ENCODE measurements at places on chromosomes 7 and 10.
A peak's percentile ranks its signal among the peaks of the same experiment; 100 is the strongest.

- DNase-seq: no peak
Observed at GRCh38 chr10:22253580-22253882, 35.7 kb upstream of the EBLN1 start.

DNA sequence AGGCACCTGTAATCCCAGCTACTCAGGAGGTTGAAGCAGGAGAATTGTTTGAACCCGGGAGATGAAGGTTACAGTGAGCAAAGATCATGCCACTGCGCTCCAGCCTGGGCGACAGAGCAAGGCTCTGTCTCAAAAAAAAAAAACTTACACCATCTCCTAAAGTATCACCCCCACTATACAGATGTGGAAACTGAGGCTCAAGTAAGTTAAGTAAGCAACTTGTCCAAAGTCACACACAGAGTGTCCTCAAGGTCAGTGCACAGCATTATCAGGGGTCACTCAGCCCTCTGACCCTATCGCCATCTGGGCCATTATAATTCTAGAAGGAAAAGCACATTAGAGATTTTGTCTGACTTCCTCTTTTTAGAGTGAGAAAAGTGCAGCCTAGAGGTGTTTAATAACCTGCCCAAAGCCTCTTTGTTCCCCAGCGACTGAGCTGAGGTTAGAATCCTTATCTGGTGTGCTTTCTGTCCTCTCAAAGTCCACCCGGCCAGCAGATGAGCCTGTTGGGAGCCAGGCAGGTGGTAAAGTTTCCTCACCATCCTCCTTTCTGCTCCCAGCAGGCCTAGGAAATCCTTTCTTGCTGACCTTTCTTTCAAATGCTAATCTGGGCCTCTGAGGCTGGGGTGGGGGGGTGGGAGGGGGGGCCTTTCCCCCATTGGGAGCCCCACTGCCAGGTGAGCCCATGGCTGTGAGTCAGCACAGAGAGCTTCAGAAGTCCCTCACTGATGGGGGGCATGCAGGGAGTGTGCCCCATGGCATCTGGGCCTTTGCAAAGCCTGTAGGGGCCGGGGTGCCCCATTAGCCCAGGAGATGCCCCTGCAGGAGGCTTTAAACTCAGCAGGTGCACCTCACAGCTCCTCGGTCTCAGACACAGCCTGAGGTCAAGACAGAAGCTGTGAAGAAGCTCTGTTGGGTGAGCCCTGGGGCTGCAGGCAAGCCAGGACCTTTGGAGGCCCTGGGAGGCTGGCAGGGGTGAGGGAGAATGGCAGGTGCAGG, 12.0 kb upstream of the KCNMA1 start:
- no peak for DNase-seq

- peak; percentile 74 for DNase-seq
Observed at GRCh38 chr7:19215412-19215811, 70.2 kb upstream of the FERD3L start.

GRCh38 chr10:30219971-30220751, 128.9 kb downstream of the MTPAP start:
- DNase-seq: peak; percentile 47

GRCh38 chr10:30705101-30705624, 75.6 kb upstream of the LYZL2 start:
- no peak for DNase-seq

DNA sequence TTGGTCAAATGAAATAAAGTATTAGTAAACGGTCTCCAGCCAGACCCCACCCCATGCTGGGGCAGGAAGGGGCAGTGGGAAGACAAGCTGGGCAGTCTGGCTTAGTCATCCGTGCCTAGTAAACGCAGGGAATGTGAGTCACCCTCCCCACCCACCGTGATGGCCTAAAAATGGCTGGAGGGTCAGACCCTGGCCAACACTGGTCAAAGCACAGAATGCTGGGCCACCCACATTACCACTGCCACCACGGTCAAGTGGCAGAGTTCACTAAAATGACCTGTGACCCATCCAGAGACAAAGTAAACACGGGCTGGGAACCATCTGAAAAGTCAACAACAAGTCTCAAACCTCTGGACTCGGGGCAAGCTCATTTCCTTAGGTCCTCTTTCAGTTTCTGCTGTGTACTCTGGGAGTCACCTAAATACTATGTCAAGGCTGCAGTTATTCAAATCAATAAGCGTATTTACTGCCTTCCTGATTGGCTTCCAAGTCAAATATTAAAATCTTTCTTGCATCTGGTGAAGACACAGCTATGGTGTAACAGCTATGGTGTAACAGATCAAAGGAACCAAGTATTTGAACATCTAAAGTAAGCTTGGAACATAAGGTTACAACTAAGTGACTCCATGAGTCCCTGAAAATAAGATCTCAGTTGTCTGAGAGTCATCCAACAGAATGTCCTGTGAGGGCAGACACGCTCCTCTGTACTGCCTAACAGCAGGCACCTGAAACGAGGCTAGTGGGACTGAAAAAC, 3.0 kb downstream of the ZFAND2A start:
- DNase-seq: peak; percentile 17

DNA sequence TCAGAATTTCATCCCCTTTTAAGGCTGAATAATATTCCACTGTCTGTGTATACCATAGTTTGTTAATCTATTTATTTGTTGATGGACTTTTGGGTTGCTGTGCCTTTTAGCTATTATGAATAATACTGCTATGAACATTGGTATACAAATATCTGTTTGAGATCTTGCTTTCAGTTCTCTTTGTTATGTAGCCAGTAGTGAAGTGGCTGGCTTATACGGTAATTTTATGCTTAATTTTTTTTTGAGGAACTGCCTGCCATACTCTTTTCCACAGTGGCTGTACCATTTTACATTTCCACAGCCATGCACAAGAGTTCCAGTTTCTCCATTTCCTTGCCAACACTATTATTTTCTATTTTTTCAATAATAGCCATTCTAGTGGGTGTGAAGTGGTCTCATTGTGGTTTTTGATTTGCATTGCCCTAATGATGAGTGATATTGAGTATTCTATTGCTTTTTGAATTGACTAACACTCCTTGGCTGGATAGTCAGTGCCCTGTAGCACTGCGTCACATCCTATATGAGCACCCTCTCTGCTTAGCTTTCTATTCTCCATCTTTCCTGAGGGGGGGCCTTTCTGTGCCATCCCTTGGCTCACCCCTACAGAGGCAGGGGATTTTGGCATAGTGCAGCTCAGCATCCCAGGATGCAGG, 29.4 kb upstream of the RAPGEF5 start:
- DNase-seq: no peak

DNA sequence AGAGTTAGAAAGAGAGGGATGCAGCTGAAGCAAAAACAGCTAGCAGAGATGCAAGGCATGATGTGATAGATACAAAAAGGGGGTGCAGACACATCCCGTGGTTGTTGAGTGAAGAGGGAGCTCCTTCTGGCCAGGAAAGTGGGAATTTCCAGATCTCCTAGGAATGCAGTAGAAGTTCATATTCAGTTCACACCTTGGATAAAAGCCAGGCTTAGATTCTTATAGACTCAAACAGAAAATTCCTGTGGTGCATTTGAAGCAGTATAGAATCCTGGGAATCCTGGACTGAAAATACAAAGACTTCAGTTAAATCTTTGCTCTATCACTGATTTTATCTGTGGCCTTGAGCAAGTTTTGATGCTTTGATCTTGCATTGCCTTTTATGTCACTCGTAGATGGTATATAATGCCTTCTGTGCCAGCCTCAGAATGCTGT, 33.9 kb downstream of the SGPL1 start:
- peak; percentile 89 for DNase-seq

DNA sequence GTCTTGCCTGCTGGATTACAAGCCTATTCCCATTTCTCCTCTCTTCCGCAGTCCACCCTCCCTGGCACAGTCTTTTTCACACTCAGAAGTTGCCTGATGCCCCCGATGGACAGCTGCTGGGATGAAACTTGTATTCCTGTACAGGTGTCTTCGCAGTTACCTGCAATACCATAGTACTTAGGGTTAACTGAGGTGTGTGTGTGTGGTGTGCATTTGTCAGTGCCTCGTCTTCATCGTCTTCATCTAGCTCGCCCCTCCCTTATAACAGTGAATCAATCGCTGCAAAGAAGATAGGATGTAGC, 11.0 kb downstream of the NXPH1 start:
- DNase-seq: no peak

- DNase-seq: peak; percentile 91
Observed at GRCh38 chr7:90246171-90246570, 1.2 kb downstream of the CFAP69 start.
